ENCODE measurements at places on chromosomes 16 and 17.

DNA sequence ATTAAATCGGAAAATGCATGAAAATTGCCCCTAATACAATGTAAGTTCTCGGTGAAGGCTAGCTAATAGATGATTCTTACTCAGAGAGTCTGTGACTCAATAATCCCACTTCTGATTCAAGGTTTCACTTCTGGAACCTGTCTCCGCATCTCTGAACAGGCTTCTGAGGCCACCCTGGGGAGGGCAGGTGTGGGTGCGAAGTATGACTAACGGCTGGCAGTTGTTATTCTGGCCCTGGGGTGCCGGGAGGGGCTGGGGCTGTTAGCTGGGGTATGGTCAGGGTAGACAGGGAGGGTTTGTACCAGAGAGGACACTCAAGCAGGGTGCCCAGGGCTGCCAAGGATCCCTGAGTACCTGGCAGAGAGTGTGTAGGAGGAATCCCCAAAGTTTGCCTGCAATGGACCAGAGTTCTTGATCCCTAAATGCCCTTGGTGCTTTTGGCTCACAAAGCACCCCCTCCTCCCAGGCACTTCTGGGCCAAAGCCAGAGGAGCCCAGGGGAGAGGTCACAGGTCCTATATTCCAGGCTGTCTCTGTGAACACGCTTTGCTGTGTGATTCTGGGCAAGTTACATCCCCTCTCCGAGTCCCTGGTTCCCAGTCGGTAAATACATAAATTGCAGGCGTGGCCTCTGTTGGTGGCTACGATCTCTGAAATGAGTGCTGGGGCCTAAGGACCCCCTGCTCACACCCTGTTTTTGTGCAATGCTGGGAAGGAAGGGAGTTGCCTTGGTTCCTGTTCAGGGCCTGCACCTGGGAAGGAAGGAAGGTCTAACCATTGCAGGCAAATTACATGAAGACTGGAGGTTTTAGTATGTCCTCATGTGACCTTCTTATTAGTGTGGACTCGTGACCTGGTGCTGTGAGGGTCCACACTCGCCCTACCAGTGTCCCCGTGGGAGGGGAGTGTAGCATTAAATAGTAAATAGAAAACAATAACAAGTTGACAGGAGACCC is 49.9 kb upstream of the CPNE2 start:
- DNase-seq, result peak; percentile 92

GRCh38 chr16:85327731-85328675 is 215.7 kb upstream of the CIBAR2 start:
- no peak for DNase-seq

GRCh38 chr16:58491-59439 is 5.1 kb downstream of the SNRNP25 start:
- DNase-seq, result no peak

- DNase-seq, result no peak
Measured at GRCh38 chr17:76277300-76278267, 12.4 kb downstream of the UBALD2 start.

DNA sequence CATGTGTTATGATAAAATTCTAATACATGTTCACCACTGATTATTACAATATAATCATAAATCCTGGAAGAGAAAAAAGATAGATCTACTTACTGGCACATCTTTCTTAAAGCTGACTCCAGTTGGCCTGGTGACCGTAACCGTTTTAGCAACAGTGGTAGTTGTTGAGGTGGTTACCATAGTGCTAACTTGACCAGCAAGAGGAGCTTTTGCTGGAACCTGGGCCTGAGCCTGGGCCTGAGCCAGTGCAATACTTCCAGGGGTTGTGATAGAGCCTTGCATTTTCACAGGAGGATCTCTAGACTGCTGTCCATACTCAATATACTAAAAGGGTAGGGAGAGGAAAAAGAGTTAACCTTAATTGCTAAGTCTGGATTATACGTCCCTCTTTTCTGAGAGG is 36.2 kb downstream of the SETD6 start:
- DNase-seq, result no peak

DNA sequence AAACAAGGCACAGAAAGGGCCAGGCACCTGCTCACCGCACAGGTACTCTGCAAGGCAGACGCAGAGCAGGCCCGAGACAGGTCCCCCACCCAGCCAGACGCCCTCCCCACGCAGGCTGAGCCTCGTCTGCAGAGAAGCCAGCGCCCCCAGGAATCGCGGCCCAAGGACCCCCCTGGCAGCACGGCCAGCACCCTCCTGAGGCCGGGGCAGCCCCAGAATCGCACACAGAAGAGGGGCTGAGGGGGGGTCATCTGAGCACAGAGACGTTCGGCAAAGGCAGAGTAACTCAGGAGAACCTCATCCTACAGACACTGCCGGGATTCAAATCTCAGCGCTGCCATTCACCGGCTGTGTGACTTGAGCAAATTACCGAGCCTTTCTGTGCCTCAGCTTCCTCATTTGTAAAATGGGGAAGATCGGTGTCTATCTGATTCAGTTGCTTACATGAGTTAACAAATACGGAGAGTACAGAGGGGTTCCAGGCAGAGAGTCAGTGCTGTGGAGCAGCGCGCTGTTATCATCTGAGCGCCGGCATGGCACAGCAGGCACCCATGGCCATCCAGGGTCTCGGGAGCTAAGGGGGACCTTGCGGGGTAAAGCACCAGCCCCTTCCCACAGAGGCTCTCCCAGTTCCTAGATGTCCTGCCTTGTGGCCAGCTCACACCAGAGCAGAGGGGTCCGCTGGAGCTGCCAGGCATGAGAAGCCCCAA is 10.4 kb downstream of the EMC6 start:
- DNase-seq, result no peak

- DNase-seq, result no peak
Measured at GRCh38 chr17:47072886-47073285, 93.8 kb upstream of the RPRML start.

DNA sequence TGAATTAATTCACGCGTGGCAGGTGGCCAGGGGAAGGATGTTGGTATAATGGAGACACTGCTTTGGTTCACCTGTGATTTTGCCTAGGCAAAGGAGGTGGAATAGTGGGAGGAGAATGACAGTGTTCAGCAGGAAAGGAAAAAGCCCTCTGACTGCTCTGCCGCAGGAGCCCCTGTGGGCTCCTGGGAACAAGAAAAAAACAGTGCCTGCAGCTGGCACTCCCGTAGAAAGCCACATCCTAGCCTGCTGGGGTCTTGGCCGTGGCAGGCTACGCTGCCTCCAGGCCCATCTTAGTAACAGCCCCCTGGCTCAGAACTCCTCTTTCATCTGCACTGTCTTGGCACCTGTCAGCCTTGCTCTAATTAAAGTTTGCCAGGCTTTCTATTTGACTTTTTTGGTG is 20.6 kb downstream of the ADORA2B start:
- no peak for DNase-seq

GRCh38 chr16:64012166-64012565 is 1109.7 kb downstream of the CDH11 start:
- DNase-seq, result no peak

GRCh38 chr16:49452108-49452507 is 78.5 kb downstream of the C16orf78 start:
- DNase-seq, result no peak

DNA sequence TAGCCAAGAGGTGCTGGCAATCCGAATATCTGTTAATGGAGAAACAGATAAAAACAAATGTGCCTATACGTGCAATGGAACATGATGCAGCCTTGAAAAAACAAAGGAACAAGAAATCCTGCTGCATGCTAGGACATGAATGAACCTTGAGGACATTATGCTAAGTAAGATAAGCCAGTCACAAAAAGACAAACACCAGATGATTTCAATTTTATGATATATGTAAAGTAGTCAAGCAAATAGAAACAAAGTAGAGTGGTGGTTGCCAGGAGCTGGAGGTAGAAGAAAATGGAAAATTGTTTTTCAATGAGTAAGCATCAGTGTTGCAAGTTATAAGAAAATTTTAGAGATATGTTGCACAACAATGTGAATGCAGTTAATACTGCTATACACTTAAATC is 409.7 kb upstream of the CDH8 start:
- no peak for DNase-seq

GRCh38 chr17:19720631-19721426 is 4.4 kb upstream of the SLC47A2 start:
- no peak for DNase-seq

DNA sequence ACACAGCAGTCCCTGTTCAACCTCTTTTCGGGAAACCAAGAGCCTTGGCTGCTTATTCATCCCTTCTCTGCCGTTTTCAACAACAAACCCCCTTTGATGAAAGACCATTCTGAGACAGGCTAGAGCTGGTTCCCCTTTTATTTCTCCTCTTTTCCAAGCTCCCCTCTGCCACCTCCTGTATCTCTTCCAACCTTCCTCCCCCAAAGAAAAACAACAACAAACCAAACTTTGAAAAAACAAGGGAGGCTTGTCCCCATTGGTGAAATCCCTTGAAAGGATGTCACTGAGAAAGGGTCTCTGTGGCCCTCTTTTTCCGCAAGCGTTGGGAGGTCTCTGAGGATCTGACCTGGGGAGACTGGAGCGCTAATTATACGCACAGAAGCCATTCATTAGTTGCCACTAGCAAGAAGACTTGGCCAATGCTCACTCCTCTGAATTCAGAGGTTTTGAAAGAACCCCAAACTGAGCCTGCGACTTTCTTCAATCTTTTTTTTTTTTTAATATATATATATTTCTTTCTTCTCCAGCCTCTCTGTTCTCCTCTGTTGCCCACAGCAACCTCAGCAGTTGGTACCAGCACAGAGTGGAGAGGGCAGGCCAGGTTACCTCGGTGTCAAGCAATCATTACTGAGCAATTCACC is 101.4 kb downstream of the PITPNC1 start:
- no peak for DNase-seq

- DNase-seq, result no peak
Measured at GRCh38 chr17:48338720-48339119, 91.3 kb downstream of the SKAP1 start.

DNA sequence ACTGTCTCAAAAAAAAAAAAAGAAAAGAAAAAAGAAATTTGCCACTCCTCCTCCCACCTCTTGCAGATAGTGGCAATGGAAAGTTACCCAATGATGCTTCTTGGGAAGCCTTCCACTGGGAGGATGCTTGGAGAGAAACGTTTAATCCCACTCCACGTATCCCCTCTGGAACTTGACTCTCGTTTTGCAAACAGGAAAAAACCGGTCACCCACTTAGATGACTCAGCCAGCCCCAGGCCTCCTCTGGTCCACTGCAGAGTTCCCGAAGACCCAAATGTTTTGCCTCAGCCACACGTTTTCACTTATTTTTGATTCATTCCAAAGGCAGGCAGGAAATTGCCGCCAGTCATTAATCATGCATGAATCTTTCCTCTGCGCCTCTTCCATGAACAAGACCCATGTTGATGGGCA is 9.3 kb upstream of the TNFRSF17 start:
- no peak for DNase-seq

GRCh38 chr16:88448461-88449266 is 4.4 kb upstream of the ZFPM1 start:
- no peak for DNase-seq

DNA sequence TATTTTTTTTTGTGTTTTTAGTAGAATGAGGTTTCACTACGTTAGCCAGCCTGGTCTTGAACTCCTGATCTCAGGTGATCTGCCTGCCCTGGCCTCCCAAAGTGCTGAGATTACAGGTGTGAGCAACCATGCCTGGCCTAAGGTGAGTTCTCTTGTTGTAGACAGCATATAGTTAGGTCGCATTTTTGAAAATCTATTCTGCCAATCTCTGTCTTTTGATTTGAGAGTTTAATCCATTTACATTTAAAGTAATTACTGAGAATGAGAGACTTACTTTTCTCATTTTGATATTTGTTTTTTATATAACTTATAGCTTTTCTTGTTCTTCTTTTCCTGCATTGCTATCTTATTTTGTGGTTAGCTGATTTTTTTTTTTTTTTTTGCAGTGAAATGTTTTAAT is 6.3 kb upstream of the PRKCB start:
- DNase-seq, result no peak

DNA sequence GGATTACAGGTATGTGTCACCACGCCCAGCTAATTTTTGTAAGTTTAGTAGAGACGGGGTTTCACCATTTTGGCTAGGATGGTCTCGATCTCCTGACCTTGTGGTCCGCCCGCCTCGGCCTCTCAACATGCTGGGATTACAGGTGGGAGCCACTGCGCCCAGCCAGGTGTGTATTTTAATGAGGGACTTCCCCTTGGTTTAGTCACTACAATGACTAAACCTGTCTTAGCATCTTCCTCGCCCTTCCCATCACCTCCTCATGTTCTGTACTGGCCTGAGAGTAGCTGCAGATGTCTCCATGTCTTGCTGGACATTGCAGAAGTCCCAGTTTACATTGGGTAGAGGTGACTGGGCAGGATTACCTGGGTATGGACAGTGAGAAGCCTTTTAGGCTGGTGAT is 9.6 kb downstream of the SLC7A6 start:
- DNase-seq, result no peak

DNA sequence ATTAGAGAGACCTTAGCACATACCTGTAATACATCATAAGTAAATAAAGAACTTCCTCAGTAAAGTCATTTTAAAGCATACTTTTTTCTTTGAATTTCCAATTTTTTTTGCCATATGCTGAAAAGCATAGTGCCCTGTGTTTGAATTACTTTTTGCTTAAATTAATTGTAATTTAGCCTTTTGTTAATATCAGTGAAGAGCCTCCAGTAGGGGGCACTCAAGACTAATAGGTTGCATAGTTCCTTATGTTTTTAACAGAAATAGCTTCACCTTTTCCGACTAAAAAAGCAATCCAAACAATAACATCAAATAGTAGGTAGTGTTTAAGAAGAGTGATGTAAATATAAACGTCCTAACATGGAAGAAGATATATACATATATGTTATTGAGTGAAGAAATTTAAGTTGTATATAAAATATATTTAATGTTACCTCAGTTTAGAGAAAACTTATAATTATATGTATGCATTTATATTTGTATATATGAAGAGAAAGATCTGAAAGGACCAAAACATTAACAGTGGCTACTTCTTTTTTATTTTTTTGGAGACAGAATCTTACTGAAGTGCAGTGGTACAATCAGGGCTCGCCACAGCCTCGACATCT is 18.6 kb downstream of the RAD51C start:
- peak; percentile 70 for DNase-seq

GRCh38 chr16:84854759-84855158 is 35.0 kb downstream of the CRISPLD2 start:
- no peak for DNase-seq

DNA sequence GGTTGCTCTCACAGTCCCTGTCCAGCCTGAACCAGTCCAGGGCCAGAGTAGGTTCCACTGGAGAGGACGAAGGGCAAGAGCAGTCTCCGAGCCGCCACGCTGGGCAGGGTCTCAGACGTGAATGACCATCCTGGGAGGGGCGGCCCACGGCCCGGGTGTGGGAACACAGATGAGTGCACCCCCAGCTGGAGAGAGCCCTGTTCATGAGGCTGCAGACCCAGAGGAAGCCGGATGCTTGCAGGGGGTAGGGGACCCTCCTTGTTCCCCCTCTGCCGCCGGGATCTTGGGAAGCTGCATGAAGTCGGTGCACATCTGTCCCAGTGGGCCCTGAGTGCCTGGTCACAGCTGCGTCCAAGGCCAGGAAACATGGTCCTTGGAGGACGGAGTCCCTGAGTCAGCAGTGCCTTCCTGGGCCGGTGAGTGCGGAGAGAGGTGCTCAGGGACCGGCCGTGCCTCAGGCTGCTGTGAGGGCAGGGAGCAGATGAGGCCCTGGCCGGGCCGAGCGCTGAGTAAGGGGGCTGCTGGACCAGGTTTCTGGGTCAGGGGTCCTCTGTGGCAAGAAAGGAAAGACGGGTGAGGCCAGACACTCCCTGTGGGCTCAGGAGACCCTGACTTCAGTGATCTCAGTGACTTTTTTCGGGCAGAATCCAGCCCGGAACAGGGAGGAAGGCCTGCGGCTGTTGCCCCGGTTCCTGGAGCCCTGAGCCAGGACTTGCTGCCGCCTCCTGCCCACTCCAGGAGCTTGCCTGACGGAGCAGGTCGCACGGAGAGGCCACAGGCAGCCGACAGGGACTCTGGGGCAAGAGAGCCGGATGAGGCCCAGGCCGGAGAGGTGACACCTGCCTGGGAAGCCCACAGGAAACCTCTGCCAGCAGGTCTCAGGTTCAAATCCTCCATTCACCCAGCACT is 45.8 kb downstream of the ACTG1 start:
- DNase-seq, result no peak

Measured in GM12865 (cell line).